ENCODE measurements at places on chromosomes 11 and 22. TPM values are rescaled to one million over a fixed set of nuclear protein-coding genes. Genes with fewer than 3 reads are reported as not detected.

CSKMT gene
- total RNA-seq: 4.1 TPM

XRCC6 gene
- total RNA-seq: 186 TPM

CRYBA4 gene
- not detected for total RNA-seq

ASPHD2 gene
- 0.21 TPM for total RNA-seq

ACR gene
- total RNA-seq: not detected

MS4A6E gene
- not detected for total RNA-seq

DNA sequence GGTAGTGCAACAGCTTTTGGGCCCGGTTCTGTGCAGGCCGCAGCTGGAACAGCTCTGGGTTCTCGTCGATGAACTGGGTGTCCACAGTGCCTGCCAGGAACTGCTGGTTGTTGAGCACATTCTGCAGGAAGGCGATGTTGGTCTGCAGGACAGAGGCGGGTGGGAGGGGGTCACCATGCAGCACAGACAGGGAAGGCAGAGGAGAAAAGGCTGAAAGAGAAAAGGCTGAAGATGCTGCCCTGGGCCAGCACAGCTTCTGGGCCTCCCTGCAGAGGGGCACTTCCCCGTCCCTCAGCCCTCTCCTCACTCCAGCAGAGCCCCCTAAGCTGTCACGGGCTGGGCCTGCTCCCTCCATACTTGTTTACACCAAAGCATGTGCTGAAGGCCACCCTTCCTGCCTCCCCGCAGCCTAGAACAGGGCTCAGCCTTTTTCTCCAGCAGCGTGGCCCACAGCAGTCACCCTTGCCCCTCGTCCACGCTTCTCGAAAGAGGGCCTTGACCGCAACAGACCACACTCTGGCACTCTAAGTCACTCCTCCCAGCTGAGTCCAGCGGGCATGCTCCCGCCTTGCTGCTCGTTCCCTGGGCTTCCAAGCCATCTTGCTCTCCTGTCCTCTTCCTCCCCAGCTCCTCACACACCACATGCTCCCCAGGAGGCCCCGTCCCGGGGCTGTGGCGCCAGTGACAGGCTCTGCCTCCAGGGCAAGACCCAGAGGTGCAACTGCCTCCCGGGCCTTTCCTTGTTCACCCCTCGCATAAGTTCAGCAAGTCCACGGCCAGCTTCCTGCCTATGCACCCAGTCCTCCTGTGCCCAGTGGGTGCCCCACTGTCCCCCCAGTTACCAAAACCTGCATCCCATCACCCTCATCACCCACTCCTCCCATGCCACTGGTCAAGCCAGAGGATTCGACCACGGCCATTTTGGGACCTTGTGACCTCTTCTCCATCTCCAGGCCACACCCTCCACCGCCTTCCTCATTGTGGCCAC lies 3.3 kb upstream of the LRFN4 start:
- no peak for DNase-seq

GRCh38 chr11:24298146-24298545 lies 198.7 kb upstream of the LUZP2 start:
- DNase-seq: no peak

- no peak for DNase-seq
These were observed 12.5 kb upstream of the ELF5 start for GRCh38 chr11:34525888-34526657.

DNA sequence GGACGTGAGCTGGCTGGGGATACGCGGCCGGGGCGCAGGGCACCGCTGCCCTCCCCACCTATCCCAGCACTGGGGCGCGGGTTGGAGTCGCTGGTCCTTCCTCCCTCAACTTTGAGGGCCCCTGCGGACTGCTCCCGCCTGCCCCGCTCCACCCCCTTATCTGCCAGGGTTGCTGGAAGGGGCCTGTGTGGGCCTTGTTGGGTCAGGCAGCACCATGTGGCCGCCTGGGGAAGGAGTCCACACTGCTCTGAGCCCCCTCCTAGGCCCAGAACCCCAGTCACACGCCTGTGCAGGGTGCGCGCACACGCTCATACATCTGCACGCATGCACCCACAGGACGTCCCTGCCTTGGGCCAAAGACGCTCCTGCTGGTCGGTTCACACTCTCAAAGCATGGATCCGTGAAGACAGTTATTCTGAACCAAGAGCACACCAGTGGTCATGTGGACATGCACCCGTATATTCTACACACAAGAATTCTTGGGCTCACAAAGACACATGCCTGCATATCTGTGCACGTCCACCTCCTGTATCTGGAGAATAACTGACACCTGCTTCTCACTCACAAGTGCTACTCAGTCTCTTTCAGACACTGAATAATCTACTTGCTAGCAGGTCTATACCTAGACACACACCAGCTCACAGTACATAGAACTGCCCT lies 710 bp downstream of the TUB start:
- DNase-seq: no peak

GRCh38 chr22:26457661-26458272 lies 25.8 kb downstream of the HPS4 start:
- DNase-seq: no peak

DNA sequence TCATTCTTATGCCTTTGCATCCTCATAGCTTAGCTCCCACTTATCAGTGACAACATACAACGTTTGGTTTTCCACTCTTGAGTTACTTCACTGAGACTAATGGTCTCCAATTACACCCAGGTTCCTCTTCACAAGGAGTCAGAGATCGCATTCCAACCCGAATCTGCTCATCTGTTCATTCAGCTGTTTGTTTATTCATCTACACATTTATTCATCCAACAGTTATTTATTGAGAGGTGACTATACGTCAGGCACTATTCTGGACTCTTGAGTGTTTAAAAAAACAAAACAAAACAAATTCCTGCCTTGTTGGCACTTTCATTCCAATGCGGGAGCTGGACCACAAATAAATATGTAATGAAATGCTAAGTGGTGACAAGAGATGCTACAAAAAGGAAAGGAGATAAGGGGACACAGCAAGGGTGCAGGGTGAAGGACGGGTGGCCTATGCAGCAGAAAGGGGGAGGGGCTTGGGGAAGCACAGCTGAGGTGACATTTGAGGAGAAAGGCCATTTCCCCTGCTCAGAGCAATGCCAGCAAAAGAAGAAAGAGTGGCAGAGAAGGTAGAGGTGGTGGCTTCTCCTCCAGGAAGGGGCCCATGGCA lies 393.8 kb upstream of the SYN3 start:
- no peak for DNase-seq

GRCh38 chr11:27599217-27599616 lies 92.6 kb upstream of the LIN7C start:
- DNase-seq: no peak

GRCh38 chr11:65652511-65653228 lies 10.0 kb downstream of the RELA start:
- DNase-seq: peak; percentile 87

- DNase-seq: no peak
These were observed at the start of gene MMP1 for GRCh38 chr11:102798012-102798746. MMP1 (minus strand) TSS chr11:102798160; CDS start chr11:102798092, 68 bp downstream.
